Vagina (tissue), 2 donors: ENCODE measurements at places on chromosomes 16 and 17. TPM values are rescaled to one million over a fixed set of nuclear protein-coding genes. Genes with fewer than 3 reads are reported as not detected.

- H3K27ac ChIP-seq, result no peak overlapping the region
- no peak for DNase-seq
- H3K36me3 ChIP-seq, result no peaks in the 10 kb centered on the region
- H3K27me3 ChIP-seq, result no peaks in the 10 kb centered on the region
Measured at GRCh38 chr16:24589997-24590396, 50.6 kb downstream of the RBBP6 start.

CDRT15L2 gene
- total RNA-seq, result not detected

SDR42E1 gene
- 4.2 TPM for total RNA-seq

DNA sequence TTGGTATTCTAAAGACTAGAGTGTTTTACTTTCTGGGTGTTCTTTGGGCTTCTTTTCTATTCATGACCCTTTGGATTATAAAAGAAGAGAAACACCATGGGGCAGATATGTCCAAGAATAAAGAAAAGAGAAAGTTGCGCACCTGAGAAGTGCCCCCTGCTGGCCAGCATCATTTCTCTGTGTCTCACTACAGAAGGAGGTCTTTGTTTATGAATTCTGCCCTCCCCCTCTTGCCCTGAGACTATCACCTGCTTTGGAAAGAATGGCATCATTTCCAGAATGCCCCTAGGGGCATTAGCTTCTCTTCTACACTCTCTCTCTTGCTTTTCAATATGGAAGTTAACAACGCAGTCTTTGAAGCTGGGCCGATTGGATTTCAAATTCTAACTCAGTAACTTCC is 45.0 kb downstream of the CDH13 start:
- H3K27me3 ChIP-seq, result no peaks in the 10 kb centered on the region
- H3K4me1 ChIP-seq, result no peaks in the 10 kb centered on the region
- no peak overlapping the region for H3K4me3 ChIP-seq
- H3K27ac ChIP-seq, result no peak overlapping the region
- no peak for DNase-seq

FGF11 gene
- total RNA-seq, result 10.8 TPM

- no peak overlapping the region for H3K27ac ChIP-seq
- no peak for DNase-seq
Measured at GRCh38 chr17:60173304-60173819, 23.6 kb downstream of the CA4 start.

GRCh38 chr17:36861531-36861930 is 75.7 kb upstream of the LHX1 start:
- no peaks in the 10 kb centered on the region for H3K27me3 ChIP-seq
- no peaks in the 10 kb centered on the region for H3K36me3 ChIP-seq
- H3K4me3 ChIP-seq, result no peak overlapping the region
- H3K4me1 ChIP-seq, result no peaks in the 10 kb centered on the region

DNA sequence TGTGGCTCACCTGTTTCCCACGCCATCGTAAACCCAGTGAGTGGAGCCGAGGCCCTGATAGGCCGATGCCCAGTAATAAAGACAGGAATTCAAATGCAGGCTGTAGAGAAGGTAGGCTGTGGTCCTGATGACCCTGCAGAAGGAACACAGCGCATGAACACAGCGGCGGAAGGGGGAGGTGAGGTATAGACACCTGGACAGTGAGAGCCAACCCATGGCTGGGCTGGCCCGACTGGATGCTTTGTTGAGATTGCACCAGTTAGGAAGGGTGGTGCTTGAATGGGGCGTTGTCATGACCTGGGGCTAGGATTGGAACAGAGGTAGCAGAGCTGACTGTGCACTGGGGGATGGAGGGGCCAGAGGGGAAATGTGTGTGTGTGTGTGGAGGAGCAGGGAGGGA is 59.2 kb downstream of the CNGB1 start:
- H3K4me1 ChIP-seq, result no peaks in the 10 kb centered on the region
- H3K27ac ChIP-seq, result no peak overlapping the region
- no peaks in the 10 kb centered on the region for H3K27me3 ChIP-seq
- no peak for DNase-seq
- no peaks in the 10 kb centered on the region for H3K36me3 ChIP-seq
- H3K4me3 ChIP-seq, result no peak overlapping the region

- DNase-seq, result no peak
- no peaks in the 10 kb centered on the region for H3K36me3 ChIP-seq
- no peak overlapping the region for H3K4me3 ChIP-seq
- H3K4me1 ChIP-seq, result peaks cover 31% of the 10 kb centered on the region
- H3K27ac ChIP-seq, result peak overlapping the region; percentile 89
- no peaks in the 10 kb centered on the region for H3K27me3 ChIP-seq
Measured at GRCh38 chr16:57814896-57815295, 12.6 kb upstream of the KIFC3 start.

- no peaks in the 10 kb centered on the region for H3K36me3 ChIP-seq
- no peak overlapping the region for H3K27ac ChIP-seq
- no peak for DNase-seq
- H3K27me3 ChIP-seq, result no peaks in the 10 kb centered on the region
- H3K4me3 ChIP-seq, result peak overlapping the region; percentile 38
- peaks cover 10% of the 10 kb centered on the region for H3K4me1 ChIP-seq
Measured at GRCh38 chr16:81745704-81746558, 33.2 kb upstream of the PLCG2 start.

EVI2B gene
- 11.0 TPM for total RNA-seq

GRCh38 chr17:80758481-80759376 is 214.1 kb downstream of the RPTOR start:
- H3K4me3 ChIP-seq, result no peak overlapping the region
- no peaks in the 10 kb centered on the region for H3K27me3 ChIP-seq
- H3K27ac ChIP-seq, result peak overlapping the region; percentile 49

TAC4 gene
- not detected for total RNA-seq

DNA sequence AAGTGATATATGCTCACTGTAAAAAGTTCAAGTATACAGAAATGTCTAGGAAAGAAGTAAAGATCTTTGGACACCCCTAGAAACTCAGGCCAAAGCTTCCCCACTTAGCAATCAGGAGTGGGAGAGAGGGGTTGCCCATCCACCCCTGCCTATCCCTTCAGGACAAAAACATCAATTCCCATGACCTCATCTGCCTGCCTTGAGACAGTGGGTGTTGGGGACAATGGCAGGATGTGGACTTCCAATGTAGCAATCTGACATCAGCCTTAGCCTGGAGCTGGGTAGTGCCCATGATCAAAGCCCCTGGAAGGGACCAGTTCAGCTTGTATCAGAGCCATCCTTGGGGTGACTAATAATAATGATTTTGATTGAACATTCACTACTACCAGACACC is 18.1 kb downstream of the ITPRIPL2 start:
- peaks cover 44% of the 10 kb centered on the region for H3K4me1 ChIP-seq
- H3K27me3 ChIP-seq, result no peaks in the 10 kb centered on the region
- peak overlapping the region; percentile 84 for H3K27ac ChIP-seq
- no peak overlapping the region for H3K4me3 ChIP-seq
- H3K36me3 ChIP-seq, result no peaks in the 10 kb centered on the region

GRCh38 chr17:17886226-17886625 is 49.4 kb upstream of the SREBF1 start:
- H3K27ac ChIP-seq, result peak overlapping the region; percentile 27
- H3K27me3 ChIP-seq, result no peaks in the 10 kb centered on the region
- no peak overlapping the region for H3K4me3 ChIP-seq
- no peak for DNase-seq

DNA sequence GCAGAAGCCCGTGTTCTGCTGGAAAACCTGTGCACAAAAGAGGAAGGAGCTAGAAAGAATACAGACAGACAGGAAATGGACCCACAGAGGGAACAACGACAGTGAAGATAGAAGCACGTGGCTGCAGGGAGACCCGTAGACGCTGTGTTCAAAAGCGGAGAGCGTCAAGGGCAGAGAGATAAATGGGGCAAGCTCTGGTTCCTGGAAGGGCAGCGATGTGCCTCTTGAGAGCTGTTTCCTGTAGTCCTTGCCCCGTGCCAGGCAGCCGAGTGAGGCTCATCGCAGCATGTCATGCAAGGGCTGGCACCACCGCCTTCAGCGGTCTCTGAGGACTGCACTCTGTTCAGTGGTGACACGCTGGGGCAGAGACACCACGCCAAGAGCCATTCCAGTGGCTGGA is 43.6 kb upstream of the CACNG5 start:
- DNase-seq, result no peak
- H3K4me3 ChIP-seq, result no peak overlapping the region
- no peaks in the 10 kb centered on the region for H3K4me1 ChIP-seq

GRCh38 chr17:80843741-80844156 is 147.9 kb upstream of the CHMP6 start:
- no peak overlapping the region for H3K27ac ChIP-seq
- H3K27me3 ChIP-seq, result no peaks in the 10 kb centered on the region
- H3K4me3 ChIP-seq, result no peak overlapping the region
- DNase-seq, result no peak
- peaks cover 3% of the 10 kb centered on the region for H3K36me3 ChIP-seq

DNA sequence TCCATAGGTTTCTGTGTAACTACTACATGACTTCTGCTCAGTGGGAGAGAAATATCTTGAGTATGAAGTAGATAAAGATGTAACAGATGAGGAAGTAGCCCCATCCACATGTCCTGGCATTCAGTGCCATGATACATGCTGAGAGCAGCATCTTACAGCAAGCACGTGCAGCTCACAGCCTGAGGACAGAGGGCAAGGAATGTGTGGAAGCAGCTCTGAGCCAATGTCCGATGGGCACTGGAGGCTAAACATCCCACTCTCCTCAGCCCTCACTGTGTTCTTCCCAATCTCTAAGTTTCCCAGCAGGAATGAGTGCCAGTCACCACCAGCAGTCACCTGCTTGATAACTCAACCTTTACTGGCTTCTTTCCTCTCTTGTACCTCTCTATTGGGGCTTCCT is 40.4 kb downstream of the CFDP1 start:
- no peak for DNase-seq
- peaks cover 33% of the 10 kb centered on the region for H3K36me3 ChIP-seq
- peaks cover 13% of the 10 kb centered on the region for H3K4me1 ChIP-seq
